ENCODE measurements at places on chromosomes 3 and 15.

DNA sequence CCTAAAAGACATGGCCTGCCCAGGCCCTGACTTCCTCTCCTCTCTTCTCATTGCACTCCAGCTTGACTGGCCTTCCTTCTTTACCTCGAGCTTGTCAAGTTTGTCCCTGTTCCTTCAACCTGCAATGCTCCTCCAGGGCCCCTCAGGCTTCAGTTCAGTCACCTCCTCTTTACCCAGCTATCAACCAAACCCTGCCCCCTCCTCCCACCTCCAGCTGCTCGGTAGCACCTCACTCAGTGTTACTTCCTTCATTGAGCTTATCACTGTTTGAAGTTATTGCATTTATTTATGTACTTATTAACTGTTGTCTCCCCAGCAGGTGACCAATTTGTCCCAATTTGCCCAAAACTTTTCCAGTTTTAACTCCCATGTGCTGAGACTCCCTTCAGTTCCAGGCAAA lies 95.8 kb upstream of the UBE2E1 start:
- no peak for DNase-seq

GRCh38 chr3:107911337-107912000 lies 179.4 kb downstream of the CD47 start:
- no peak for DNase-seq

DNA sequence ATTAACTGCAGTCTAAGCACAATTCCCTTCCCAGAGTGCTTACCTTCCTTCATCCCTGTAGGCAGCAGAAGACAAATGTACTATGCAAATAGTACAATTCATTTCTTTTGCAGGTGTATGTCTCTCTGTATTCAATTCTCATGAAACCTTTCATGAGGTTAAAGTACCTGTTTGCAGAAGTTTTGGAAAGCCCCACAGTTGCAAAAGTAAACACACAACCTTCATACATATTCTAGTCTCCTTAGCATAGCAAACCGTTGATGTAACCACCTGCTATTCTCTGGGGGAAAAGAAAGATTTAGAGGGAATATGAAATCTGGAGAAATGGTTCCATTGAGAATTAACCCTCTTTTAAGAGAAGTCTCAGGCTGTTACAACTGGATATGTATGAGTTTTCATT lies 200.3 kb upstream of the SUCLG2 start:
- no peak for DNase-seq

DNA sequence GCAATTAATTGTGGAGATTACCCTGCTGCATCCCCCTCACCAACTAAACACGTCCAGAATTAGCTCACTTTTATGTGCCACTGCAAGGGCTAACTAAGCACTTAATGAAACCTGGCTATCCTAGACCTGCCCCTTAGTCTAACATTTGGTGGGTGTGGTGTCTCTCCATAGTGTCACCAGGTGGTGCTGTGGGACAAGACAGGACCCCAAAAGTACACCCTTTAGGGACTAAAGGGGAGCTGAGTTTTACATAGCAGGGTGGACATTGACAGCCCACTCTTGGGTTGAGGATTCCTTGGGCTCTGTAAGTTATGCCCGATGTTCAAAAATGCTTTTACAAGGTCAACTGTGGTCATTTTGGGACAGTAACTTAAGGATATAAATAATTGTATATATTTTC lies 5.7 kb downstream of the DUT start:
- DNase-seq, result no peak

GRCh38 chr3:27570421-27571106 lies 86.4 kb upstream of the SLC4A7 start:
- DNase-seq, result no peak

DNA sequence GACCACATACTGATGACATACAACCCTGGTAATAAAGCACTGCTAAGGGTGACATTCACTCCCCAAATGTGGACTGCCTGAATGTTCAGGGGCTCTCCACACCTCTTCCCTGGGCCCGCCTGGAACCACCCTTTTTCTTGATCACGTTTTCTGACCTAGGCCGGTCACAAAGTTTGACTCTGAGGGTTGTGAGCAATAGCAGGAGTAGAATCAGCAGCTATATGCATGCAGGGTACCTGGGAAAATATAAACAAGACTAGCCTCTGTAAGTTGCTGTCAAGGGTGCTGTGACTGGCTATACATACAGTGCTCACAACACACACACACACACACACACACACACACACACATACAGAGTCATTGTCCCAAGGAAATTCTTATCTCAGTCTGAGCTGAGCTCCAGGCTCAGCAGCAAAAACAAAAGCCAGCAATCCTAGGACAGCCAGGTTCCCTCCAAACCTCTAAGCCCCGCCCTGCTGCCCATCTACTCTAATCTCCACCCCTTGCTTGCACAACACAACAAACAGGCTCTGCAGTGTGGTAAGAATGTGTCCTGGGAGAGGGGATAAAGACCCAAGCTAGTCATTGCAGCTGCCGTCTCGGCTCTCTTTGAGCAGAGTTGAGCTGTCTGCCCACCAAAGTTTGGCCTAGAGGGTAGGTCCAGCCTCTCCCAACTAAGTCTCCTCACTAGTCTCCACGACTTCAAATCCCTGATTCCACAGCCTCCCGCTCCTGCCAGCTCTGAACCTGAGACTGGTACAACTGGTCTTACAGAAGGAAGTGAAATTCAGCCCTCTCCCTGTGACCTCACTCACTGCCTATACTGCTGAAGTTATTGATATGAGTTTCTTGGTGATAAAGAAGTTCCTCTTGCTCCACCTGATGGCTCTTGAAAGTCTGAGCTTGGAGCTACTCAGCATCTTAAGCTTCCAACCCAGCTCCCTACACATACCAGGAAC lies 2.2 kb downstream of the BMF start:
- no peak for DNase-seq

GRCh38 chr3:27721717-27722564 lies at the start of gene EOMES:
Gene EOMES, minus strand, starts transcription at chr3:27722323. Its CDS starts 29 bp downstream, at chr3:27722294.
- peak; percentile 54 for DNase-seq

DNA sequence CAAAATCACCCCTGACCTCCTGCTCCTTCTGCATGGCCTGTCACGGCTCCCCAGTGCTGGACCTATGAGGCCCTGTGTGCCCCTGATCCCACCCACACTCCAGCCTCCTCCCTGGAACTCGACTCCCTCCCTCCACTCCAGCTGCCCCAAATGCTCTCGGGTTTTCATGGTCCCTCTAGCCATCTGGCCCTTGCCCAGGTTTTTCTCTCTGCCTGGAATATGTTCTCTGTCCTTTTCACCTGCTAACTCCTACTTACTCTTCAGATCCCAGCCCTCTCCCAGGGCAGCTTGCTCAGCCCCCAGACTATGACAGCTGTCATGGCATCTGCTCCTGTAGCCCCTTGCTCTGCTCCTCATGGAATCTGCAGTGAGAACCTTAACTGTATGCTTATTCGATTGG lies 30.3 kb downstream of the DUSP7 start:
- DNase-seq, result no peak

All from effector memory CD4-positive, alpha-beta T cell (primary cell).